ENCODE measurements at places on chromosomes 3 and 15. TPM values are rescaled to one million over a fixed set of nuclear protein-coding genes. Genes with fewer than 3 reads are reported as not detected.

POC1A gene
- 2.4 TPM for total RNA-seq

FGF12 gene
- total RNA-seq = 136 TPM

DNA sequence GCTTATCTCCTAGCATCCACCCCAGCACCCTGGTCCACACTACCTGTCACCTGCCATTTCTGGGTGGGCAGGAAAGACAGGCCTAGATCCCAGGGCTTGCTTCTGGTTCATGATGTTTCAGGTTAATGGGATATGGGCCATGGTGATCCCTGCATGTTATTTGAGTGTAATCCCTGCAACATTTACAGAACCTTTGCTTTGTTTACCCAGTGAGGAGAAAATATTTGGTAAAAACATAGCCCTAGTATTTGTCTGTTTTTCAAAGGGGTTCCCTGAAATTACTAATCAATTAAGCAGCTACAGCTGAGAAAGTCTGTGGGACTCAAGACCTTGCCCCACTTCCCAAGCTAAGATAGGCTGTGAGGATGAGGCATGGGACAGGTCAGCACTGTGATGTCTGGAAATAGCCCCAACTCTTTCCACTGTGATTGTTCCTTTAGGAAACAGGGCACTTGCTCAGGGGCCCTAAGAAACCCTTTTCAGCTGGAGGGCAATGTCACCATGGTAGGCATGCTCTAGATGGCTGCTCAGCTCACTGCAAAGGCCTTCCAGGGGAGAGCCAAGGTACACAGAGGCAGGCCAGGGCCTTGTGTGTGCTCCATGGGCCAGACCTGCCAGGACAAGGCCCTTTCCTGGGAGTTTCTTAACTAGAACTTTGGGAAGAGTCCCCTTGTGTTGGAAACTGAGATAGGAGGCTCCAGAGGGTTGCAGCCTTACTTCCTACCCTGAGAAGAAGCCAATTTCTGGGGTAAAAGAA lies 11.1 kb downstream of the TRANK1 start:
- DNase-seq = no peak

GRCh38 chr3:20543535-20544226 lies 357.7 kb upstream of the SGO1 start:
- DNase-seq = no peak
